ENCODE measurements at places on chromosomes 1 and 21.

- DNase-seq: no peak
These were observed 25.4 kb upstream of the ADARB1 start for GRCh38 chr21:45048968-45049367.

DNA sequence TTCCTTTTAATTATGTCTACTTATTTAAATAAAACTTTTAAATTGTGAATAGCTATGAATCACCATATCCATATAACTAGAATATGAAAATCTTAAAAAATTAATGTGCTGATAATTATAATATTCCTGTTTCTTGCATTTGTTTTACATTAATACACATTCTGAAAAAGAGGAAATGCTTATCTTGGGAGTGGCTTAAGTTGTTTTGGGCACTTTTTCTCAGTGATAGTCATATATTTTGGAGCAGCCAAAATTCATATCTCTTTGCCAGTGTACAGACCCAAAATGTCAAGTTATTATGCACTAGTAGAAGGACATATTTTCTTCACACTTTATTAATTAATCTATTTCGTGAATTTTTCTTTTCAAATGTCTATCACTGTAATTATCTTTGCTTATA lies 838.5 kb downstream of the USP25 start:
- DNase-seq: no peak

DNA sequence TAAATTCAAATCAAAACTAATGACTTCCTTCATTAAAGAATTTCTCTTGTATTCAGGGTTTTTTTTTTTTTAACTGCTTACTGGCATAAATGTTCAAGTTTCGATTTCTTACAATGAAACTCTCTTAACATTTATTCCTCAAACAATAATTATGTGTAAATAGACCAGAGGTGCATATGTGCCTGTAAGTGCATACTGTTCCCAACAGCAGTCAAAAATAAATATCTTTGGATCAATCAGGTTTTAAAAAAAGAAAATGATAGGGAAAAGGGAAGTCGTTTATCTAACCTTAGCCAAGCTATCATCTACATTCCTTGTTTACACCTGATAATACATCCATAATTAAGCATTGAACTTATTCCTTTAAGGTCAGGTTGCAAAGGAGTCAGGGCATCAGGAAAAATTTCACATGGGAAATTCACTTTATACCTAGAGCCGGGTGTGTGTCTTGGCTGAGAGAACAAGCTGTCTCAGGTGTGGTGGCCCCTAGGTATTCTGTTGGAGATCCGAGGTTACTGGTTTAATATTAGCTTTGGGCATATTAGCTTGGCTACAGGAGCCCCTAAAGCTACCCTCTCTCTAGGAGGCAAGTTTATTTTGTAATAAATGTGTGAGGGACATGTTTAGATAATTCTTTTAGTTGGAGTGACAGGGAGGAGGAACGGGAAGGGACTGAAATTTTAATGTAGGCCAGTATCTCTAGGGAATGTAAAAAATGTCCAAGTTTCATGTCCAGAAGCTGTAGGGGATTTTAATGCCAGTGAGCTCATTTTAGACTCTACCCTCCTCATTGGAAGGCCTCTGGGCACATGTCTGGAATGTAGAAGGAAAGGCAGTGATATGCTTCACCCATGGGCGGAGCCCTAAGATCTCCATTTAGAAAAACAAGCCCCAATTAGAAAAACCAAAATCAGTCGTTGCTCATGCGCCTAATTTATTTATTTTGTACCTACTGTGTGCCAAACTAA lies 327.9 kb upstream of the PROX1 start:
- no peak for DNase-seq

- DNase-seq: no peak
These were observed 34.8 kb upstream of the CFAP126 start for GRCh38 chr1:161402446-161402845.

All from HL-60 (cell line).